ENCODE measurements at places on chromosomes 3 and 15. TPM values are rescaled to one million over a fixed set of nuclear protein-coding genes. Genes with fewer than 3 reads are reported as not detected.

Gene ALDH1A3
- polyA plus RNA-seq = 5.6 TPM

Gene NMNAT3
- polyA plus RNA-seq = 8.2 TPM

Gene IQCF5
- not detected for polyA plus RNA-seq

Gene EPB42
- 1.2 TPM for polyA plus RNA-seq

Gene OIP5
- 9.0 TPM for polyA plus RNA-seq

Gene LARP6
- polyA plus RNA-seq = 23.4 TPM

Gene NR2E3
- 0.82 TPM for polyA plus RNA-seq

Gene COL6A5
- 0.05 TPM for polyA plus RNA-seq

Gene ANKRD34C
- polyA plus RNA-seq = 0.06 TPM

Gene MST1R
- polyA plus RNA-seq = 2.4 TPM

Gene RIOX2
- polyA plus RNA-seq = 39.4 TPM

Gene KBTBD8
- 1.2 TPM for polyA plus RNA-seq

Gene AHSG
- polyA plus RNA-seq = 0.44 TPM

Gene SERF2
- polyA plus RNA-seq = 585 TPM

Gene ATP13A5
- polyA plus RNA-seq = not detected

Gene MYO9A
- 31.1 TPM for polyA plus RNA-seq

Gene DLL4
- 8.4 TPM for polyA plus RNA-seq

Gene LACTB
- 24.3 TPM for polyA plus RNA-seq

Gene CLRN1
- not detected for polyA plus RNA-seq

Gene HYAL3
- 4.2 TPM for polyA plus RNA-seq

Gene LMAN1L
- polyA plus RNA-seq = not detected

Gene ADGRG7
- polyA plus RNA-seq = 0.08 TPM

Gene ZNF717
- polyA plus RNA-seq = 16.4 TPM

Gene SLC28A2
- polyA plus RNA-seq = 0.99 TPM

Gene TMIE
- polyA plus RNA-seq = 1.1 TPM

Gene ERC2
- 4.2 TPM for polyA plus RNA-seq

Gene SLC6A11
- 0.81 TPM for polyA plus RNA-seq

Gene GALNT15
- 2.1 TPM for polyA plus RNA-seq

Gene CSTA
- polyA plus RNA-seq = 0.63 TPM

Gene FBXL22
- 2.0 TPM for polyA plus RNA-seq

Gene ARRDC4
- polyA plus RNA-seq = 21.3 TPM

All from left renal cortex interstitium (tissue), 4 donors.